ENCODE measurements at places on chromosomes 12 and 14.

DNA sequence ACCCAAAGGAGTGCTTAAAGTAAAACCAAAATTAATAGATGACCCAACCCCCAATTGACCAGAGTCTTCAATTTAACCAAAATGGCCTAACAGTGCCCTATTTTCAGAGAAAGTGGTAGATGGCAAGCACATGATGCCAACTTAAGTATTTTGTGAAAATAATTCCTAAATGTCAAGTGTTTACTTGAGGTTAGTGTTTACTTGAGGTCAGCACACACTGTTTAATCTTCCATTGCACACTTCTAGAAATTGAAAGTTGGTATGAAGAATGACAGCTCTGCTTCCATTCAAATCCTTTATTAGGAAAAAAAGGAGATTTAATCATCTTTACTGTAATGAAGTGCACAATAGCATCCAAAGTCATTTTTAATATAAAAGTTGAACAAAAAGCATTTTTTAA is 25.9 kb upstream of the CAND1 start:
- no peak for DNase-seq

DNA sequence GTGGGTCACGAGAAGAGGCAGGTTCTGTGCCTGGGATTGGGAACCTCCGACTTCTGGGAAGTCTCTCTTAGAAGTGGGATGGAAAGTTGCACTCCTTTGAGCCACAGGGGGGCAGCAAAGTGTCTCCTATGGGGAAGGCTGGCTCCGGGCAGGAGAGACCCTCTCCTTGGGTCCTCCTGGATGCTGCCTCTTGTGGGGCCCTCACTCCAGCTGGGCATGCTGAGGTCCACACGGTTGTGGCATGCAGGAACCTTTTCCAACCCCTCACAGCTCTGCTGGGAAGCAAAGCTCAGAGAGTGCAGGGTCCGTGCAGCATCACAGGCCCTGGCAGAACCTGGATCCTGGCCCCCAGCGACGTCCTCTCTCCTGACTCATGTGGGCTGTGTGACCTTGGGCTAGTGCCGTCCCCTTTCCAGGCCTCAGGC is 17.4 kb downstream of the SDSL start:
- no peak for DNase-seq

DNA sequence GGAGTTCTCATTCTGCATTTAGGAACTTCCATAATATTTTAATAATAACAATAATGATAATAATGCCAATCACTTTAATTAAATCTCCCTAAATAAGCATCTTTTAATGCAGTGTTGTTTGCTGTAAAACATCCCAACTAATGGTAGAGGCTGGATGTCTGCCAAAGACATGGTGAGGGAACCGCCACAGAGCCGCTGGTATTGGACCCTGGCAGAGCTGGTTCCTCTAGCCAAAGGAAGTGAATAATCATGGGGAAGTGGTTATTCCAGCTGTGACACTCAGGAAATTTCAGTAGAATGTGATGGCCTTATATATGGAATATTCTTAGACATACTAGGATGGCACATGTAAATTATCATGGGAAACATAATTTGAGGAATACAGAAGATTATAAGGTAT is 483.3 kb downstream of the ZFP36L1 start:
- DNase-seq = no peak

DNA sequence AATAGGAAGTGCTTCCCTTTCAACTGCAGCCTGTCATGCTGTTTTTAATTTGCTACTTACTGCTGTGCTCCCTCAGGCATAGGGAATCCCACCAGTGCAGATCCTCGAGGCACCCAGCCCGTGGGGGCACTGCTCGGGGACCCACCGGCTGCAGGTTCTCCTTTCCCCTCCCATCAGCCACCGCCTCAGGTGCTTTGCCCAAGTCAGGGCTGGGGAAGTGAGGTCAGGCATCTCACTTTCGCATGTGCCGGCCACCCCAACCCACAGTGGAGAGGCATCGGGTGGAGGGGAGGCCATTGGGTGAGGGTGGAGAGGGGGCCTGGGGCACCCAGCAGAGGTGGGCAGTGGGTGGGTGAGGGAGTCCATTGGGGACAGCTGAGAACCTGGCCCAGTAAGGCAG is 41.9 kb upstream of the MAX start:
- DNase-seq = no peak

- DNase-seq = no peak
These were observed 2.8 kb downstream of the FERMT2 start for GRCh38 chr14:52948039-52948438.

GRCh38 chr14:52021957-52022600 is 32.7 kb downstream of the RTRAF start:
- no peak for DNase-seq

- no peak for DNase-seq
These were observed 177.5 kb upstream of the DIO3 start for GRCh38 chr14:101383737-101384338.

- DNase-seq = no peak
These were observed 486.4 kb downstream of the TMTC2 start for GRCh38 chr12:83172866-83173649.

DNA sequence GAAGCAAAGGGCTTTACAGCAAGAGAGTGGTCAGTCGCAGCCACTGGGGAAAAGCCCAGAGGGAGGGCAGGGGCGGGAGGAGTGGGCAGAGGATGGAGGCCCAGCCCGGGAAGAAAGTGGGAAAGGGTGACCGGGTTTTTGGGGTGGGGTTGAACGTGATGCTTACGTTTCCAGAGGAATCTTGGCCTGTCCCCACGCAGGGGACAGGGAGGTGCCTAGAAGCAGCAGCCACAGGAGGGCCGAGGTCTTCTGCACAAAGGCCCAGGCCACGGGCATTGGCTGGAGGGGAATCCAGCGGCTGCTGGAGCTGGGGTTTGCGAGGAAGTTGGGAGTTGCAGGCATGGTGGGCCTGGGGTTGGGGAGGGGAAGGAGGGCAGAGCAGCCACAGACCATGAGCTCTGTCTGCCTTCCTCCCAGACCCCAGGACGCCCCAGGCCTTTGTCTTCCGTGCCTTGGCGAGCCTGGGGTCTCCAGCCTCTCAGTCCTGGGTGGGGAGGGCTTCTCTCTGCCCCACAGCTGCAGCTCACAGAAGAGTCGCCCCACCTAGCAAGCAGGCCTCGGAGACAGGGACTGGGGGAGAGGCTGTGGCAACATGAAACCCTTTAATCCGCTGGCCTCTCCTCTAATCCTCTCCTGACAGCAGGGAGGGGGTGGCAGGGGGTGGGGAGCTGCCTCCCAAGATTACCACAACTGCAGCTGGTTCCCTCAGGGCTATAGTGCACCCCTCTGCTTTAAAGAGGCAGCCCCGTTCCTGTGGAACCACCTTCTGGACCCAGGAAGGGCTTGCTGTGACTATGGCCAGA is at the start of gene CACNA2D4:
TSS of gene CACNA2D4 (minus strand) at position 572 of the 803 bp plus-strand sequence. CDS start at position 393, 179 bp downstream.
- no peak for DNase-seq

DNA sequence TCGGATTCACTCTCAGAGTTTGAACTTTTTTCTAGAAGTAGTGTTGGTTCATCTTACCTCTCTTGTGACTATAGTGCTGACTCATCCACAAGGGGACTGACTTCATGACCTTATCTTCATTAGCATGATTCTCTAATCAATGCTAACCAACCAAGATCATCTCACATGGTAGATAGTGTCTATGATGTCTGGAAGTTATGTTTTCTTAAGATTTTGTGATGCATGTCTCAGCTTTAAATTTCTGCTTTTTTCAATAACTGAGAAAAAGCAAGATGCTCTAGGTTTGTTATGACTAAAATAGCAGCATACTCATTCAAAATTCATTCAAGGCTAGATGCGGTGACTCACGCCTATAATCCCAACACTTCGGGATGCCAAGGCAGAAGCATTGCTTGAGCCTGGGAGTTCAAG is 12.3 kb upstream of the SLC35E3 start:
- DNase-seq = no peak

DNA sequence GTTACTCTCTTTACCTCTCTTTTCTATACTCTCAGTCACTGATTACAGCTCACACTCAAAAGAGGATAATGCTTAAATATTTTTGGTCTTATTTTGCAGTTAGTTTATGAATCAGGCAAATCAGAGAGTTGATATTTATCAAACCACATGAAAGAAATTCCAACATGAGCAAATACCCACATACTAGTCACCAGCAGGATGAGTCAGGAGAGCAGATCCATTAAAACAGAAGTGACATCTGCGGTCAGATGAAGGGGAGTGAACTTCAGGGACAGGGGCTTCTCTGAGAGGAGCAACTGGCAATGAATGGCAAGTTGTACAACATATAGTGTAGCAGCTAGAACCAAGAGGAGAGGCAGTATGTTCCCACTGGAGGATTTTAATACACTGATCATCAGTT is 258.7 kb downstream of the SYT10 start:
- no peak for DNase-seq

GRCh38 chr12:40907115-40907527 is 214.9 kb downstream of the CNTN1 start:
- no peak for DNase-seq

DNA sequence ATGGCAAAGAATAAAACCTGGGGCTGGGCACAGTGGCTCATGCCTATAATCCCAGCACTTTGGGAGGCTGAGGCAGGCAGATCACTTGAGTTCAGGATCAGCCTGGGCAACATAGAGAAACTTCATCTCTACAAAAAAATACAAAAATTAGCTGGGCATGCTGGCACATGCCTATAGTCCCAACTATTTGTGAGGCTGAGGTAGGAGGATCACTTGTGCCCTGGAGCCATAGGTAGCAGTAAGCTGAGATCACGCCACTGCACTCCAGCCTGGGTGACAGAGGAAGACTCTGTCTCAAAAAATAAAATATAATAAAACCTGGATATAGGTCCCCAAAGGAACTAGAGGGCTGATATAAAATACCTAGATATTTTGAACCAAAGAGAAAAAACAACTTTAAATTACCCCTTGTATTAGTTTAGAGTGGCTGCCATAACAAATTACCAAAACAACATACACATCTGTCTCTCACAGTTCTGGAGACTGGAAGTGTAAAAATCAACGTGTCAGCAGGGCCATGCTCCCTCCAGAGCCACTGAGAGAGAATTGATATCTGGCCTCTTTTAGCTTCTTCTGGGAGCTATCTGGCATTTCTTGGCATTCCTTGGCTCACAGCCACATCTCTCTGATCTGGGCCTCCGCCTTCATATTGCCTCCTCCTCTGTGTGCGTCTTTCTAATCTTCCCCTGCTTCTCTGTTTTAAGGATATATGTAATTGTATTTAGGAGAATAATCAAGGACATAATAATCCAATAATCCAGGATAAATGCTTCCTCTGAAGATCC is 47.9 kb upstream of the ATF7IP start:
- no peak for DNase-seq

- DNase-seq = no peak
These were observed 28.3 kb downstream of the LRCOL1 start for GRCh38 chr12:132582058-132582420.

- peak; percentile 49 for DNase-seq
These were observed 1.2 kb downstream of the PRMT8 start for GRCh38 chr12:3491938-3492792.

GRCh38 chr12:6574576-6575295 is 6.6 kb upstream of the NOP2 start:
- DNase-seq = no peak

GRCh38 chr12:67320614-67321295 is 51.6 kb downstream of the CAND1 start:
- DNase-seq = no peak

DNA sequence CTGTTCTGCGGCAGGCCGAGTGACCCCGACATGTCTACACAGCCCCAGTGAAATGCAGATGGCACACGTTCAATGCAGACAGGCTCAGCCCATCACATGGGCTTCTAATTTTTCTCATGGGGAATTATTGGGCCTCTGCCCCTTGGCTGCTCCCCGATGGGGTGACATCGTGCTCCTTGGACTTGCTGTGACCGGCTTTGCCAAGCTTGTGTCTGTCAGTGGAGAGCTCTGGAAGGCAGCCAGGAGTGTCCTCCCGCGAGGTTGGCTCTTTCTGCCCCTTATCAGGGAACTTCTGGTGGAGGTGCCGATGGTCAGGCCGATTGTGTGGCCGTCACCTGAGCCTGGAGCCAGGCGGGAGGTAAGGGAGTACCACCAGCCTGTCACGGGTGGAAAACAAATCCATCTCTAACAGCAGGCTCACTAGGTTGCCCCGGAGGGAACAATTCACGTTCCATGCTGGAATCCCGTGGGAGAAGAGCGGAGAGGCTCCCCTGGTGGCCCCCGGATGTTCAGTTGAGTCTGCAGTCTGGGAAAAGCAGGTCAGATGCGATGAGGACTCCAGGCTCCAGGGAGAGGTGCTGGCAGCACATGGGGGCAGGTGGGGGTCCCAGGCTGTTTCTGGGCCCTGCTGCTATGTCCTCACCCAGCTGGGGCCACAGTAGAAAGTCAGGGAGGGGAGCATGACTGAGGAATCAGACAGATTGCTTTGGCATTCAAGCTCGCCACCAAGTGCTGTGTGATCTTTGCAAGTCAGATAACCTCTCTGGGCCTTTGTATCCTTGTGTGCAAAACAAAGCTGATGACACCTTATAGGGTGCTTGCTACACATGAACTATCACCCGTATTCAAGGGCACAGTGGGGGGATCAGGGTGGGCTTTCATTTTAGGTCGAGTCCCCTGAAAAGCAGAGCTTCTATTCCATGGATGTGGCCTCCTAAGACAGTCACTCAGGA is 43.2 kb upstream of the EML1 start:
- no peak for DNase-seq

DNA sequence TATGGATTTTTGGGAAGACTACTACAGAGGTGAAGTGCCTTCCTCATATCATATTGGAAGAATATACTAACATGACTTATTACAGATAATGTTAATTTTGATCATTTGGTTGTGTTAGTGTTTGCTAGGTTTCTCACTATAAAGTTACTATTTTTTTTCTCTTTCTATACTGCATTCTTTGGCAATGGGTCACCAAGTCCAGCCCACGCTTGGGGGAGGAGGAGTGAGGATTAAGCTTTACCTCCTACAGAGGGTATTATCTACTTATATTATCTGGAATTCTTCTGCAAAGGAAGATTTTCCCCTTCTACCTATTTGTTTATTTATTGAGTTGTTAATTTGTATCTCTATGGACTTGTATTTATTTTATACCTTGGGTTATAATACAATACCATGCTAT is 31.5 kb downstream of the SCN8A start:
- DNase-seq = no peak

GRCh38 chr12:124497658-124498057 is 69.8 kb downstream of the NCOR2 start:
- no peak for DNase-seq

DNA sequence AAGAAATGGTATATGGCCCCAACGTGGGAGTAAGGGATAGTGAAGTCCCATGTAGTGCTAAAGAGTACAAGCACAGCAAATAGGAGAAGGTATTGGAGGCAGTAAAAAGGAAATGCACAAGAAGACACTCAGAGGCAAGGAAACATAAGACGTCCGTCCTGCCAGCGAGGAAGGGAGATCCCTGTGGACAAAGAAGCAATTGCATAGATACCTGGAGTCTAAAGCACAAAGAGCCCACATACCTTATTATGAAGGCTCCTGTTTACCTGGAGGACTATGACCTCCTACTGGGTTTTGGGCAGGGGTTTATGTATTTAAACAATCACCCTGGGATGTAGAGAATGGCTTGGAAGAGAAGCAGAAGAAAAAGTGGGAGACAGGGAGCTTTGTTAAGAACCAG is 341.2 kb upstream of the DCN start:
- DNase-seq = no peak
